ENCODE measurements at places on chromosomes 6 and 20.

DNA sequence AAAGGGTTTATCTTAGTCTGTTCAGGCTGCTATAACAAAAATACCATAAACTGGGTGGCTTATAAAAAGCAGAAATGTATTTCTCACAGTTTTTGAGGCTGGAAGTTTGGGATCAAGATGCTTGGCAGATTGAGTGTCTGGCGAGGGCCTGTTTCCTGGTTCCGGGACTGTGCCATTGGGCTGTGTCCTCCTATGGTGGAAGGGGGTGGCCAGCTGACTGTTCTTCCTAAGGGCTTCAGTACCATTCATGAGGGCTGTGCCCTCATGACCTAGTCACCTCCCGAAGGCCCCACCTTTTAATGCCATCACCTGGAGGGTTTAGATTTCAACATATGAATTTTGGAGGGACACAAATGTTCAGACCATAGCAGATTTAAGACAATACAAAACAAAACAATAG, 91.2 kb downstream of the ARID1B start:
- no peak for DNase-seq

- no peak for DNase-seq
These were observed 13.8 kb upstream of the TIAM2 start for GRCh38 chr6:154981079-154981870.

GRCh38 chr6:111989743-111990142, 64.2 kb upstream of the CCN6 start:
- no peak for DNase-seq

- DNase-seq = no peak
These were observed 504.4 kb downstream of the BCKDHB start for GRCh38 chr6:80610846-80611245.

GRCh38 chr6:138403801-138404665, at the start of gene HEBP2:
TSS of gene HEBP2 (plus strand) at chr6:138404223. CDS start at chr6:138404496, 273 bp downstream.
- peak; percentile 84 for DNase-seq

- DNase-seq = no peak
These were observed 45.8 kb downstream of the HIVEP2 start for GRCh38 chr6:142898927-142899895.

DNA sequence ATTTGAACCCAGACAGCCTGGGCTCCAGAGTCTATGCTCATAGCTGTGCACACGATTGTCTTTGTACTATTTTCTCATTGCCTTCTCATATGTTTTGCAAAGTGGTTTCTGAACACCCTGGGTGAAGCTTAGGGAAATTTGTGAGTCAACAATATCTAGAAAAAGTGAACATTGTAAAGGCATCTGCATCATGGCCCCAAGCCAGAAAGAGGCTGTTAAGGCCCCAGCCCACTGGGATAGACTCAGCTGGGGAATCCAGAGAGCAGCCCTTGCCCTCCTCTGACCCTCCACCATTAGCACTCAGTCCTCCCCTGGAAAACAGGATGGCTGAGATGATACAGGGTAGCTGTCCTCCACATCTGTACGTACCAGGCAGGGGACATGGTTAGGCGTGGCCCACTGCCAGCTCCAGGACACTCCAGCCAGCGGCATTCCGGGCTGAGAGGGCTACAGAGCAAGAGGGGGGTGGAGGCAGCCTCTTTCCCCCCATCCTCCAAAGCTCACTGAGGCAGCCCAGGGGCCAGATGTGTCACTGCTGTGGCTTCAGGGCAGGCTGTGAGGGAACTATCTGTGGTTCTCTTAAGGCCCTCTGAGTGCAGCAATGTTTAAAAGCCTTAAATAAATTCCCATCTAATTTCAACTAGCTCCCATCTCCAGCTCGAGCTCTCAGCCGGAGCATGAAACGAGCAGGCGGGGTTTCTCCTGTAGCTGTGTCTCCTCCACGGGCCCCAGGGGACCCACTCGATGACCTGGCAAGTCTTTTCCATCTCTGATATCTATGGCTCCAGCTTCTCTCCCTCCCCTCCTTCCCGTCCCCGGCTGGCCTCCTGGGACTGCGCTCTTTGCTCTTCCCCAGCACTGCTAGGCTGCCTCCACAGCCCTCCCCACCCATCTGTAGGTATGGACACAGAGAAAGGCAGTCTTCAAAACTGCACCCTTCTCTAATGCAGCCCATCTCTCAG, 209.4 kb upstream of the LRFN2 start:
- DNase-seq = no peak

- no peak for DNase-seq
These were observed 15.7 kb upstream of the SGK2 start for GRCh38 chr20:43543138-43543537.

DNA sequence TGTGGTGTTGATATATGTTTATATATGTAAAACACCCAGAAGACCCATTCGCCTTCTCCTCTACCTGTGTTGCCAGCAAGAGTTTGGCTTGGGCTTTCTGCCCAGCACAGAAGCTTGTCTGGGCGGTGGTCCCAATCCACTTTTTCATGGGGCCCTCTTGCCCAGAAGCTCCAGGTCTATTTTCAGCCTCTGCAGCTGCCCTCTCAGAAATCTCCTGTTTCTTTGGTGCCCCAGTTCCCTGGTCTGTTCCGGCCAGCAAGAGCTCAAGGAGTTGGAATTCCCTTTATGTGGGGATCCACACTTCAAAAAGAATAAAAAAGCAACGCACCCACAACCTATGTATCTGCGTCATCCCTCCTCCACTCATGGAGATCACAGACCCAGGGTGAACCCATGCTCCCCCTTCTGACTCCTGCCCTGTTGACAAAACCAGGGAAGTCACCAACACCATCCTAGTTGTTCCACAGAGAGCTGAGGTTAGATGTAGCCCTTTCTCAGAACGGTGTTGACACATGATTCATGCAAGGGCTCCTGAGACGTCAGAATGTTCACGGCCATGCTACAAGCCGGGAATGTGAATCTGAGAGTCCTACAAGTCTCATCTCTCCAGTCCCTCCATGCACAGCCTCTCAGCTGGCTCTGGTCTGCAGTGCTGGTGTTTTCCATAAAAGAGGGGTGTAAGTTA, 156.8 kb upstream of the RIN2 start:
- DNase-seq = no peak

GRCh38 chr6:829656-830055, 136.7 kb upstream of the EXOC2 start:
- DNase-seq = no peak

DNA sequence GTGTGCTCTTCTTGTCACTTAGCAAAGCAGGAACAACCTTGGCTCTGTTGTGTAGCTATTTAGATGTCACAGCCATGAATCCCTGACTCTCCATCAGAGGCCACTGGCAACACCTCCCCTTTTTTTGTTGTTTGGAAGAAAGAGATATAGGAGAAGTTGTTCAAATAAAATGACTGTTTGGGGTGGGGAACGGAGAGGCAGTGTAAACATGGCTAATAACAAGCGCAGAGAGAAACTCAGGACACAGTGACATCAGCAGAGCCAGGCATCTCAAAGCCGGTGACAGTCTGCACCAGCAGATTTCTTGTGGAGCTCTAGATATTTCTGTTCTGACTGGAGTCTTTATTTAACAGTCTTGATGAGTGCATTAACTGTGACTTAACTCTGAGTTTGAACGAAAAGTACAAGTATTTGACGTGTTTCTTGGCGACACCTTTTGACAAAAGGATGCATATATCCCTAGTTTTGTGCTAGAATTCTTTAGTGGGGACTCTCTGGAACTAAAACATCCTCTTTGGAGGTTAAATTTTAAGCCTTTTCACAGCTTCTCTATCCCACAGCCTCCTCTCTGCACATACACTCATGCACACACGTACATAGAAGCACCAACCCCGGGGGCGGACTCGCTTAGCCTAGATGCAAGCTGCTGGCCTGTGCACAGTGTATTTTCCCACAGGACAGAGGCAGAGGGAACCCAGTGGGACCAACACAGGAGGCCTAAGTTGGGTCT, 53.8 kb downstream of the ADAT2 start:
- no peak for DNase-seq

DNA sequence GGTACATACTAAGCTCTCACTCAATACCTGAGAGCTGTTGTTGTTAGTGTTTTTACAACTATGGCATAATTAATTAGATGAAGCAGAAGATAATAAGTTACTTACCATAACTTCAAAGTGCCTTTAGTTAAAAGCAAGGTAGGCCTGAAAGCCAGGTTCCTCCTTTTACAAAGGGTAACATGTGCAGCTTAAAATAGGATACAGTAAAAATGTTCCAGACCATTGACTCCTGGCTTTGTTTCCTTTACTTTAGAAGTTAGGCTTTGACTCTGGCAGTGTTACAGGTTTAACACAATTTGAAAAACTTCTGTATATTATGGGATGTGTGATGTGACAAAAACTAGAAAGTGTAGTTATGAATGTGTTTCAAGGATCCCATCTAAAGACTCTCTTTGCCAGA, 522.5 kb downstream of the EPM2A start:
- DNase-seq = no peak

DNA sequence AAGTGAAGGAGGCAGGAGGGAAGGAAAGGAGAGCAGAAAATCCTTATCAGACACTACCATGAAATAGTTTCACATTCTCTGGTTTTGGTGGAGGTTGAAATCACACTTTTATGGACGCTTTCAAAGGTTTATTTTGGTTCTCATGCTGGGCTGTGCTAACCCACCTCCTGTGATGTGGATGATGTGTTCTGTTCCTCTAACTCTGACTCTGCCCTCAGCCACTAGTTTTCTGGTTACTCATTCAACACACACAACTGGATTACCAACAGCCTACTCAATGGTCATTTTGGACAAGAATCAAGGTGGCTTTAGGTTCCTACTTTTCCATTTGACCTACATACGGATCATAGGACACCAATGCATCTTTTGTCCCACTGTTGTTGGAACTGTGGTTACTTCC, 522.1 kb upstream of the BTBD3 start:
- no peak for DNase-seq

DNA sequence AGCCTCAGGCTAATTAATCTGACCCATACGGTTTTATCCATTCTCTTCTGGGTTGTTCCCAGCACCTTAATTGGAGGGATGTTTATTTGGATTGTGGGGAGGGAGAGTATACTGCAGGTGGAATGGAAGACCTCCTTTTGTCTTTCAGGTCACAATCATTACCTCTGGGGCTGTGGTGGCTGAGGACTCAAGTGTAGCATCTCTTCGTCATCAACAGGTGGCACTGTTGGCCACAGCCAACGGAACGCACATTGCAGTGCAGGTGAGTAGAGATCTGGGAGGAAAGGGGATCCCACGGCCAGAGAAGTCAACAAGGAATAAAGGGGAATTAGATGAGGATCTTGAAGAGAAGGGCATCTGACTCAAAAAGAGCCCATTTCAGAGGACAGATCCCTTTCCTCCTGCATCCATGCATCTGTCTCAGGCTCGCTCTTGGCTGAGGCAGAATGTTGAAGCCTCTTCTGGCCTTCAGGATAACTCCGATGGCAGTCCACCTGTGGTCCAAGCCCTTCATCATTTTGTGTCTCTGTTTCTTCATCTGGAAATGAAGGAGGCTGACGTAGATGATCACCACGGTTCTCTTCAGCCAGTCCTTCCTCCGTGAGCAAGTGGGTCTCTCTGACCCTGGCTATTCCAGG, 3.2 kb upstream of the DEF6 start:
- no peak for DNase-seq

- no peak for DNase-seq
These were observed 1.3 kb downstream of the EPPIN start for GRCh38 chr20:45545754-45546453.

GRCh38 chr20:48737434-48738093, 90.2 kb downstream of the PREX1 start:
- no peak for DNase-seq

GRCh38 chr6:37382994-37383765, 29.4 kb downstream of the RNF8 start:
- DNase-seq = no peak

DNA sequence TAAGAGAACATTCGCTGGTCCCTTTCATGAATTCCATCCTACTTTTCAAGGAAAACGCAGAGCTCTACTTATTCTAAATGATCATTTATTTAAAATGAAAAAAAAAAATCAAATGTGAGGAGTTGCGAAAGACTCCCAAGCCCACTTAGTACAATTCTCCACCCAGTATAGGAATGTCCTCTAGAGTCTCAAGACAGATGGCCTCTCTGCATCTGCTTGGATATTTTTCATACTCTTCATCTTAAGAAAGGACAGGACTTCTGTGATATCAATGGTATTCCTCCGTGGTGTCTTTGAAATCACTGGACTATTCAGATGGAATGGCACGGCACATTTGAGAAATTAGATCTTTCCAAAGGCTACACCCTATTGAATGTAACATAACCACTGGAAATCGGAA, 107.1 kb downstream of the PTPRK start:
- DNase-seq = no peak

DNA sequence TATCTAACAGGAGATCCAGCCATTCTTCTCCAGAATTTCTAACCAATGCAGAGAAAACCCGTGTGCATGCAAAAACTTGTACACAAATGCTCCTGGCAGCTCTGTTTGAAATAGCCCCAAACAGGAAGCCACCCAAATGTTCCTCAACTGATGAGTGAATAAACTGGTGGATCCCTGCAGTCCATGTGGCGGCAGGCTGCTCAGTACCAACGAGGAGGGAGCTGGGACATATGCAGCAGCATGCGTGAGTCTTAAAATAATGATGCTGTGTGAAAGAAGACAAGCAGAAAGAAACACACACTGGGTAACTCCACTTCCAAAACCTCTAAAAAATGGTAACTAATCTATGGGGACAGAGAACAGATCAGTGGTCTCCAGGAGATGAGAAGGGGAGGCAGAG, 542.1 kb upstream of the AGPAT4 start:
- no peak for DNase-seq

- DNase-seq = no peak
These were observed 82.0 kb upstream of the B3GAT2 start for GRCh38 chr6:71038711-71039344.

DNA sequence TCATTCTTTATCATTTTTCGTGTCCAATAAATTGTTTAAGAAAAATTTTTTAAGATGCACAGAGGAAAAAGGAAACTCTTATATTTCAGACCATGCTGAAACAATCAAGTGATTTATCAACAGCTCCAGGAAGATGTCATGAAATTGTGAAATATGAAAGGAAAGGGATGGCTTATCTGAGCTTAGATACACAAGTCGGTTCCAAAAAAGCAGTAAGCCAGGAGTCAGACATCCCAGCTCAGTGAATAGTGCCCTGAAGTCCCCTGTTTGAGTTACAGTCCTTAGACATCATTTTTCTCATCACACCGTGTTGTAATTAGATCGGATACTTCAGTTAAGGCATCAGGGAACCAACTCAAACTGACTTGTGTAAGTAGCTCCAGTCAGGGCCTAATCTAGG, 91.0 kb upstream of the SSTR4 start:
- no peak for DNase-seq
